ENCODE measurements at places on chromosomes 3 and 15.

GRCh38 chr15:101188637-101189408, 63.0 kb downstream of the CHSY1 start:
- no peak for DNase-seq

- DNase-seq: no peak
Measured at GRCh38 chr15:48397841-48398240, 66.6 kb downstream of the DUT start.

GRCh38 chr3:182981038-182981380, 671 bp upstream of the DCUN1D1 start:
- DNase-seq: no peak

- DNase-seq: no peak
Measured at GRCh38 chr3:72123908-72124441, 339.0 kb upstream of the PROK2 start.

DNA sequence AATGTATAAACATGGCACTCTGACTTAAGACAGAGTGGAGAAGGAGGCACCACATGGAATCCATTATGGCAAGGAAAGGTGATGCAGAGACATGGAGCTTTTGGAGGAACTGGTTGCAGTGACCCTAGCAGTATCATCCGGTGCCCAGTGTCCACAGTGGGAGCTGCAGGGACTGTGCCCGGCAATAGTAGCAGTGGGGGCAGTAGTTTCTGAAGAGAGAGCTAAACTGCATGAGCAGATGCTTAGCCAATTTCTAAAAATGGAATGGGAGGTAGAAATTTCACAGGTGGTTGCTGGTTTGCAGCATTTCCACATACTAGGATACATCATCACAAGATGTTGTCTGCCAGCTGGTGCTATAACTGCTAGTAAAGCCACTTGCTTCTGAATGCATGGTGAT, 7.8 kb upstream of the TM2D3 start:
- DNase-seq: no peak

- DNase-seq: peak; percentile 60
Measured at GRCh38 chr15:85010386-85011159, 28.9 kb downstream of the PDE8A start.
